ENCODE measurements at places on chromosomes 5 and 9.

- DNase-seq: no peak
These were observed 786.5 kb downstream of the TAF11L14 start for GRCh38 chr5:18420711-18421110.

- no peak for DNase-seq
These were observed 656.3 kb downstream of the ANXA1 start for GRCh38 chr9:73807952-73808351.

- peak; percentile 38 for DNase-seq
These were observed at the start of gene CORO2A for GRCh38 chr9:98192503-98193335. Gene CORO2A (minus strand): TSS chr9:98192637. CDS start chr9:98157660, 34,977 bp downstream.

GRCh38 chr5:97009212-97009898 lies 73.5 kb downstream of the LNPEP start:
- no peak for DNase-seq

DNA sequence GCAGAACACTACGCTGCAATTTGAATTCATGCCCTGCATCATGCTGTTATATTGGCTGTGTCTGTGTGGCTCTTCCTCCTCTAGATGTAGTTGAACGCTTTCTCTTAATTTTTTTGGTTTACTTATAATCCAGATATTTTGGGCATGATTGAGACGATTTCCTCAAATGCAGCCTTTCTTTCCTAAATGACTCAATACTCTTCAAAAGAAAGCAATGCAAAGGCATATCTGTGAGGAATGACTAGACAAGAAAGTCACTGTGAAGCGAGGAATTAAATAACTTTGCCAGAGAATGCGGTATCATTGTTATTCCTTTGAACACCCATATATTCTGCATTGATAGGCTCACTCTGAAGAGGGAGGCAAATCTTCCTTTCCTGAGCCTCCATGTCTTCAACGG lies 152.8 kb downstream of the YIPF5 start:
- DNase-seq: no peak

GRCh38 chr5:51995773-51996306 lies 612.6 kb downstream of the ISL1 start:
- DNase-seq: no peak

GRCh38 chr9:93673021-93673838 lies 96.8 kb downstream of the PHF2 start:
- no peak for DNase-seq

DNA sequence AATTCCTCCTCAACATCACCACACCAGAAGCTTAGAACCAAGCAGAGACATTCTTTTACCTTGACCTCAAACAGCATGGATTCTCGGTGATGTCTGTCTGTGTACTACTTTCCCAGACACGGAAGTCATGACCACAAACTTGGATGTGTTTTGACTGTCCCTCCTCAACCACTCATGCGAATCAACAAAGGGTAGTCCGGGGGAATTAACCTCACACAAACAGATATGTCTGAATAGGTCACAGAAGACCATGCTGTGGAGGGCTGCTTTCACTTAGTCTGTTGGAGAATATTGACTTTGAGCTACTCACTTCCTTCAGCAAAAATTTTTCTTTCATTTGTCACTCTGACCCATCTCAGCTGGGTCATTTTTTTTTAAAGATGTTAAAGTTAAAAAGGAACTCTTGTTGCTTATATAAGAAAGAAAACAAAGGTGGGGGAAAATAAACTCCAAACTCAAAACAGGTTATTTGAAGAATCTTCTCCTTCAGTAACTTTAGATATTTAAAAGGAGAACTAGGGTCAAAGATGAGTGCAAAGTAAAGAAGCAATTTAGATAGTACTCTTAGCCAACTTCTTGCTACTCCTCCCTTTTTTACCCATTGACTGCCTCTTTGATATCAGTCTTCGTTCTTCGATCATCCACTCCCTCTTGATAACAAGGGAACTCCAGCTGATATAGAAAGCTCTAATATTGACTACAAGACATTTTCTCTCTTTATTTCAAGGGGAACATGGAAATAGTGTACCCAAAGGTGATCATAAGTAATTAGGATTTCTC lies 343.4 kb upstream of the CDH6 start:
- DNase-seq: no peak

DNA sequence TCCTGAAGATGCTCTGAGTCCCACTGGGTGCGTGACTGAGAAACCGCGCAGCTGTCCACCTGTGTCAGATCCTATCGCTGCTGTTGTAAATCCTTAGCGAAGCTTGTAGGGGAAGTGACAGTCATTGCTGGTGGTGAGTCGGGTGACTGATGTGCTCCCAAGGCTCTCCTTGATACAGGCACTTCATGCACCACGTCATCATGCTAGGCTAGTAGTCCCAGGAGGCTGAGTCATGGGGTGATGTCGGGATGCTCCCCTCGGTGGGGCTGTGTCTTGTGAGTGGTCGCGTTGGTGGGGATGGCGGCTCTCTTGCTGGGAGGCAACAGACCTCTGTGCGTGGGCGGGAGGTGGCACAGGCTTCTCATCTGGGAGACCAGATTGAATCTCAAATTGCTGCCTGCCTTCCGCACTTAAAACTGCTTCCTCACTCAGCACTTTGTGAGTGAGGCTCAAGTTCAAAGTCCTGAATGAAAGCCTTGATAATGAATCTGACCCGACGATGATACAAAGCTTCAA lies 84.7 kb downstream of the CSNK1A1 start:
- no peak for DNase-seq

DNA sequence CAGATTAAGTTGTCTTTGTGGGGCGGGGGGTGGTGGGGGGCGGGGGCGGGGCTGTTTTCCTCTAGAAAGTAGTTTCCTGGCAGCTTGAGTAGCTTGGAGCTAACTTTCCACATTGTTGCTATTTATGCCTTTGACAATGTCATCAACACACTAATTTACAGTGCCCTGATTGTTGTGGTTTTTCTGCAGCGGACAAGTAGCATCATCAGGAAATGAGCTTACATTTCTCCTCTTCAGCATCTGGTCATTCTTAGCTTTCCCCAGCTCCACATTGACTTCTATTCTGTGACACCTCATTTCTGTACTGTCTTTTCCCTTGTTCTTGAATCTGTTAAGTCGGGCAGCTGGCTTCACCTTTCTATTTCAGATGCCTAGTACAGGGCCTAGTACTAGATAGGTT lies 112.3 kb upstream of the RAD23B start:
- DNase-seq: no peak

- no peak for DNase-seq
These were observed 23.4 kb downstream of the LURAP1L start for GRCh38 chr9:12798066-12798770.

GRCh38 chr9:81472701-81473100 lies 216.6 kb downstream of the TLE1 start:
- DNase-seq: no peak

DNA sequence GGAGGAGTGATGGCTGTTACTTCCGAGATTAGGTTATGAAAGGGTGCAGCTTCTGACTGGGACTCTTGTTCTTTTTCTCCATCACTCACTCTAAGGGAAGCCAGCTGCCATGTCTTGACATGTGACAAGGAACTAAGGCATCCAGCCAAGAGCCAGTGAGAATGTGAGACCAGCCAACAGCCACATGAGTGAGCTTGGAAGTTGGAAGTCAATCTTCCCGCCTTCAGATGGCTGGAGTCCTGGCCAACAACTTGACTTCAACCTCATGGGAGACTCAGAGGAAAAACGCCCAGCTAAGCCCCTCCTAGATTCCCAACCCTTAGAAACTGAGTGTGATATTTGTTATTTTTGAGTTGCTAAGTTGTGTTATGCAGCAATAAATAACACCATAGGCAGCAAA lies 201.1 kb downstream of the SNX18 start:
- DNase-seq: no peak

DNA sequence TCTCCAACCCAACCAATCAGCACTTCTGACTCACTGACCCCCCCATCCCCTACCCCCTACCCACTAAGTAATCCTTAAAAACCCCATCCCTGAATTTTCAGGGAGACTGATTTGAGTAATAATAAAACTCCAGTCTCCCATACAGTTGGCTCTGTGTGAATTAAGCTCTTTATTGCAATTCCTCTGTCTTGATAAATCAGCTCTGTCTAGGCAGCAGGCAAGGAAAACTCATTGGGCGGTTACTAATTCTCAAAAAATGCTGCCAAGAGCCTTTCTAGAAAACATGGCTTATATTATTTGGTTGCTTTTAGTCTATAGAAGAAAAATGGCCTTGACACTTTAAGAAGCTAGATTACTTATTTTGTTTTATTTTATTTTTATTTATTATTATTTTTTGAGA lies 131.7 kb downstream of the SUSD1 start:
- DNase-seq: no peak

DNA sequence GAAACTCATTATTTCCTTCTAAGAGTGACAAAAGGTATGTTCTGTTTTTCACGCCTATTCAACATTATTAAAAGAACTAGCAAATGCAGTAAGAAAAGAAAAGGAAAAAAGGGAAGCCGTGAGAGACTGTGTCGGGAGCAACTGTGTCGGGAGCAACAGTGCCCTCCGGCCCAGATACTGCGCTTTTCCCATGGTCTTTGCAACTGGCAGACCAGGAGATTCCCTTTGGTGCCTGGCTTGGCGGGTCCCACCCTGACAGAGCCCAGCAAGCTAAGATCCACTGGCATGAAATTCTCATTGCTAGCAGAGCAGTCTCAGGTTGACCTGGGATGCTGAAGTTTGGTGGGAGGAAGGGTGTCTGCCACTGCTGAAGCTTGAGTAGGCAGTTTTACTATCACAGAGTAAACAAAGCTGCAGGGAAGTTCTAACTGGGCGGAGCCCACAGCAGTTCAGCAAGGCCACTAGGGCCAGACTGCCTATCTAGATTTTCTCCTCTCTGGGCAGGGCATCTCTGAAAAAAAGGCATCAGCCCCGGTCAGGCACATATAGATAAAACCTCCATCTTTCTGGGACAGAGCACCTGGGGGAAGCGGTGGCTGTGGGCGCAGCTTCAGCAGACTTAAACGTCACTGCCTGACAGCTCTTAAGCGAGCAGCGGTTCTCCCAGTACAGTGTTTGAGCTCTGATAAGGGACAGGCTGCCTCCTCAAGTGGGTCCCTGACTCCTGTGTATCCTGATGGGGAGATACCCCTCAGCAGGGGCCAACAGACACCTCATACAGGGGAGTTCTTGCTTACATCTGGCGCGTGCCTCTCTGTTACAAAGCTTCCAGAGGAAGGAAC lies 1237.4 kb upstream of the CDH18 start:
- DNase-seq: no peak

GRCh38 chr5:5178580-5178979 lies 38.5 kb downstream of the ADAMTS16 start:
- no peak for DNase-seq

- DNase-seq: no peak
These were observed 25.6 kb downstream of the CAMK2A start for GRCh38 chr5:150263801-150264621.

DNA sequence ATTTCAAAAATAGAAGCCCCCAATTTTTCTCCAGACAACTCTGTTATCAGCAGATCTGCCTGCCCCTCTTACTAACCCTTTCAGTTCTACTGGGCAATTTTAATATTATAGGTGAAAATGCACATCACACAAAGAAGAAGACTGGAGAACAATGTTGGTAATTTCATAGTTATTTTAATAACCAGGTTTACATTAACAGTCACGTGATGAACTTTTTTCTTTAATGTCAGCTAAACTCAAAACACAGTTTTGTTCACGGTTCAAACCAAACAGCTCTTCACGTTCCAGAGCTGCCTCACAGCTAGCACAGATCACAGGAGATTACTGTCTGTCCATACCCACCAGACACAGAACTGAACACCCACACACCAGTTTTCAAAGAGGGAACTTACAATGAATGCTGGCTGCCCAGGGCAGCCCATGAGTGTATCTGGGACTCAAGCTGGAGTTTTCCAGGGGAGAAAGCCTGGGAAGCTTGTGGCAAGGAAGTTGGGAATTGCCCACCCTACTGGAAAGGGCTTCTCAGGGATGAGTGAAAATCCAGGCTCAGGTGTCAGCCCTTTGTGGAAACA lies 119.1 kb downstream of the DPYSL3 start:
- no peak for DNase-seq

DNA sequence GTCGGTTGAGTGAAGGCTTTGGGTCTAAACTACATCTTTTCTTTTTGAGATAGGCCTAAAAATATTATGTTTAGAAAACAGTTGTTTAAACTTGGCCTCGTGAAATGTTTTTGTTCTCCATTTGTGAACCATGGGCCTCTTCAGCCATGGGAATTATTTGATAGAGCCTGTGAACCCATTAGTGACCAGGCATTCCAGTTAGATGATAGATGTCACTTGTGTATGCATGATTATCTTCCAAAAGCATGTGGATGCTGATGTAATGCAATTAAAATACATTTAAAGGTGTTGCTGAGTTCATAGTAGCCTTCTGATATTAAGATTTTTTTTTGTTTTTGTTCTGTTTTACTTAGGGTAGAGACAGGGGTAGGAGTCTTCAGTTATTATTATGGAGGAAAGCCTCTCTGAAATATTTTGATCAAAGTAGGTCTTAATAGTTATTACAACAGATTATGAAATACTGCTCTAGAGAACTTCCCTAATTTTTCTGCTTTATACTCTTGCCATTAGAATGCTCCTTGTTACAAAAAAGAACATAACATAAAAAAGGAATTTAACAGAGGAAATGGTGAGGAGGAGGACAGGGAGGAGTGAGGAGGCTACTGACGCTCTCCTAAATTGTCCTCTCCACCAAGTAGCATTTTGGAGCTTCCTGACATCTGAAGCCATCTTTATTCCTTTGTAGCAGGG lies 32.9 kb downstream of the CPEB4 start:
- no peak for DNase-seq

GRCh38 chr9:91243029-91243428 lies 118.7 kb downstream of the AUH start:
- DNase-seq: no peak

DNA sequence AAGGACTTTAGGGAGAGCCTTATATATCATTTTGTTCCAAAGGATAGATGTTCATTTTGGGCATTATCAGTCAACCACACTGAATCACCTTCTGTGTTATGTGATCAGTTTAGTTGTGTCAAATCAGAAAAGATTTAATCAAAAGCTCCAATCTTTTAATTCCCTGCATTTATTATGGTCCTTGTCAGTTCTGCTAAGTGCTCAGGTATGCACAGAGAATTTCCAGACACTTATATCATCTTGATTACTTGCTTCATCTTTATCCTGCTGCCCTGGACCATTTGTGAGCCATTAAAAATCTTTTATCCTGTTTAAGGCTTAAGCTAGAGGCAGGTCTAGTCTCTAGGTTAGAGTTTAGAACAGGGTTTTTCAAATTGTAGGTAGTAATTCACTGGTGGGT lies 179.1 kb downstream of the CWC27 start:
- no peak for DNase-seq

DNA sequence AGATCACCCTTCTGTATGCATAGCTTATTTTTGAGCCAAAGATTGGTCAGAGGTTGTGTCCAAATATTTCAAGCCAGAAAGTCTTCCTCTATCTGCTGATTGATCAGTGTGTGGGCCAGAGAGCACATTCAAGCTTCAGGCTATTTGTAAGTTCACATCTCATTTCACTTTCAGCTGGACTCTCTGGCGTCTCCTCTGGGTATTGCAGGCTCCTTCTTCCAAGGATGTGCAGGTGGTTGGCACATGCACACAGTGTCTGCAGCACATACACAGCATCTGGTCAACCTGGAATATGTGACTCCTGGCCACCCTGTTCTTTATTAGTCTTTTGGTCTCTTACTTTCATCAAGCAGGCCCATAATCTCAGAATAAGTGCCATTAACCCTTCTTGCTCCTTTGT lies 516.1 kb downstream of the ANXA1 start:
- DNase-seq: no peak

- no peak for DNase-seq
These were observed 491 bp upstream of the CTSL start for GRCh38 chr9:87725356-87725899.

GRCh38 chr9:89022001-89022759 lies 30.9 kb downstream of the S1PR3 start:
- no peak for DNase-seq

Measured in stimulated activated CD8-positive, alpha-beta memory T cell treated with anti-CD3 and anti-CD28 coated beads, Interleukin-7, amount 100 ng/mL, for 1 hour (primary cell).